ENCODE measurements at places on chromosomes 11 and 22.

DNA sequence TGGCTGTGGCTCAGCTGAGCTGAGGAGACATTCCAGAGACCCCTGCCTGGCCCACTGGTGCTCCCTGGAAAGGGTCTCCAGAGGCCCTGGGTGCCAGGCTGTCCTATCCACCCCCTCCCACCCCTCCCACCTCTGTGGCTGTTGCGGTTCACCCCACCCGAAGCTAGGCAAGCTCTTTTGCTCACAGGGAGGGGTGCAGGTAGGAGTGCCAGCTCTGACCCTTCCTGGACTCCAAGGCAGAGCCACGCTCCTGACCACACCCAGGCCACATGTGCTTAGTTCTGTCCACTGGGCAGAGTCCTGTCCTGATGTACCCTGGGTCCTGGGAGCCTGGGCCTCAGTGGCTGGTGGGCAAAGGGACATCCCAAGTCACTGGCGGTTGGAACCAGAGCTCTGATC, 16.4 kb downstream of the IL17REL start:
- DNase-seq, result no peak
- no peaks in the 10 kb centered on the region for H3K4me1 ChIP-seq
- H3K27ac ChIP-seq, result no peak overlapping the region
- no peaks in the 10 kb centered on the region for H3K27me3 ChIP-seq

GRCh38 chr22:50305393-50305922, 2.0 kb downstream of the PLXNB2 start:
- H3K36me3 ChIP-seq, result peaks cover 13% of the 10 kb centered on the region
- H3K4me3 ChIP-seq, result peak overlapping the region; percentile 96
- peaks cover 56% of the 10 kb centered on the region for H3K4me1 ChIP-seq
- H3K27ac ChIP-seq, result peak overlapping the region; percentile 78
- H3K27me3 ChIP-seq, result no peaks in the 10 kb centered on the region

DNA sequence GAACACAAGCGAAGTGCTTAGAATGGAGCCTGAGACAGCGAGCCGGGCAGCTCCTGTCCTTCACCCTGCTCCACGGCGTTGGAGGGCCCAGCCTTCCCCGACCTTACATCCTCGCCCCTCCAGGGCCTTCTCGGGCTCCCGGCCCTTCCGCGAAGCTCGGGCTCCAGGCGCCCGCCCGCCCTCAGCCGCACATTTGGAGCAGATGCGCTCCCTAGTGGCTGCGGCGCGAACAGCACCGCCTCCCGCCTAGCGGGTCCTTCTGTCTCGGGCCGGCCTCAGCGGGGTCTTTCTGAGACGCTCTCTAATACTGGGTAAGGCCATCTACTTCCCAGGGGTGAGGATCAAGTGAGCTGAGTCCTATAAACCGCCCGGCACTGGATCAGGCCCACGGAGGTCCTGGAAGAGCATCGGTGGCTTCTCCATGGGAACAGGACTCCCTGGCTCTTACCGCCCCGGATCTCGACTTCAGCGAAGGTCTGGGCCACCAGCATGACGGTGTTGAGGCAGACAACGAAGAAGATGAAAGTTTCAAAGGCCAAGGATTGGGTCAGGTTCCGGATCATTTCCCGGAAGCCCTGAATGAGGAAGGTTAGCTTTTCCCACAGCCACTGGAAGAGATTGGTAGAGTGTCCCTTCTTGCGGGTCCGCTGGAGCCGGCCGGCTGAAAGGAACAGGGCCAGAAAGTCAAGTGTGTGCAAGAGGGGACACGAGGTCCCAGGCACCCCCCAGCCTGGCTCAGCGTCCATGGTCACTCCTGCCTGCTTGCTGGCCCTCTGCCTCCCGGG, 3.7 kb downstream of the CATSPER1 start:
- peak; percentile 29 for DNase-seq
- no peak overlapping the region for H3K4me3 ChIP-seq
- H3K36me3 ChIP-seq, result no peaks in the 10 kb centered on the region
- peaks cover 5% of the 10 kb centered on the region for H3K4me1 ChIP-seq

- no peak for DNase-seq
- no peaks in the 10 kb centered on the region for H3K4me1 ChIP-seq
- H3K4me3 ChIP-seq, result no peak overlapping the region
- no peaks in the 10 kb centered on the region for H3K27me3 ChIP-seq
- peaks cover 17% of the 10 kb centered on the region for H3K36me3 ChIP-seq
These were observed 22.4 kb downstream of the TOM1 start for GRCh38 chr22:35322126-35322525.

DNA sequence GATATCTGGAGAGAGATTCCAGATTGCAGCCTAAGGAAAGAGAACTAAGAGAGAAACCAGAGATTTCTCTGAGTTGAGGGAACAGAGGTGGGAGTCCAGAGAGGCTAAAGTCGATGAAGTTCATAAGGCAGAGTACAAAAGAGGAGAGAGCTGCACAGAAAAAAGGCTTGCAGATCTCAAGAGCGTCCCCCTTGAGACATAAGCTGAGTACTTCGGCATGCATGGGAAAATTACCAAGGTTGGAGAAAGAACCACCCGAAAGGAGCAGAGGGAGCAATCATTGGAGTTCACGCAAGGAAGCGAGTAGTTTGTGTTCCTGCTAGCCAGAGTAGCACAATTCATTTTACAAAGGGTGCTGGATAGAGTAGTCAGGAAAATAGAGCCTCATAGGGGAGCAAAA, 293.5 kb downstream of the TMEM135 start:
- no peaks in the 10 kb centered on the region for H3K4me1 ChIP-seq
- DNase-seq, result no peak
- no peak overlapping the region for H3K4me3 ChIP-seq
- H3K27ac ChIP-seq, result no peak overlapping the region
- H3K36me3 ChIP-seq, result no peaks in the 10 kb centered on the region

- H3K4me1 ChIP-seq, result no peaks in the 10 kb centered on the region
- no peak for DNase-seq
- no peak overlapping the region for H3K27ac ChIP-seq
- H3K27me3 ChIP-seq, result no peaks in the 10 kb centered on the region
- no peaks in the 10 kb centered on the region for H3K36me3 ChIP-seq
These were observed 417.0 kb upstream of the NARS2 start for GRCh38 chr11:78991681-78992080.

- no peak for DNase-seq
- no peak overlapping the region for H3K27ac ChIP-seq
- peaks cover 2% of the 10 kb centered on the region for H3K27me3 ChIP-seq
- H3K4me3 ChIP-seq, result no peak overlapping the region
These were observed 28.5 kb upstream of the SMIM38 start for GRCh38 chr11:69127081-69127850.

DNA sequence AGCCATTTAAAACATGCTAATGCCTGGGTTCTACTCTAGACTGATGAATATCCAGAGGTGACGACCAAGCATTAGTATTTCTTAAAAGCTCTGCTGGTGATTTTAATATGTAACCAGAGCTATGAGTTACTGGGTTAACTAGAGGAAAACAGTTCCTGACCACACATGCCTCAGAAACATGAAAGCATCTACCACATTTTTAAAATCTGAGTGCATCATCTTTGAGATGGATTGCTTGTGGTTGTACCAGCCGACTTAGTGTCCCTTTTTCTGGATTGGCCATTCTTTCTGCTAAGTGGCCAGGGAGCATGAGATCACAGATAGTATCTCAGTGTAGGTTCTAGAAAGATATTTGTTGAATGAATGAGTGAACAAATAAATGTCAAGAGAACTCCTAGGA, 152.4 kb downstream of the NTM start:
- H3K36me3 ChIP-seq, result no peaks in the 10 kb centered on the region
- H3K27me3 ChIP-seq, result no peaks in the 10 kb centered on the region
- H3K27ac ChIP-seq, result no peak overlapping the region
- DNase-seq, result no peak
- no peaks in the 10 kb centered on the region for H3K4me1 ChIP-seq
- H3K4me3 ChIP-seq, result no peak overlapping the region

DNA sequence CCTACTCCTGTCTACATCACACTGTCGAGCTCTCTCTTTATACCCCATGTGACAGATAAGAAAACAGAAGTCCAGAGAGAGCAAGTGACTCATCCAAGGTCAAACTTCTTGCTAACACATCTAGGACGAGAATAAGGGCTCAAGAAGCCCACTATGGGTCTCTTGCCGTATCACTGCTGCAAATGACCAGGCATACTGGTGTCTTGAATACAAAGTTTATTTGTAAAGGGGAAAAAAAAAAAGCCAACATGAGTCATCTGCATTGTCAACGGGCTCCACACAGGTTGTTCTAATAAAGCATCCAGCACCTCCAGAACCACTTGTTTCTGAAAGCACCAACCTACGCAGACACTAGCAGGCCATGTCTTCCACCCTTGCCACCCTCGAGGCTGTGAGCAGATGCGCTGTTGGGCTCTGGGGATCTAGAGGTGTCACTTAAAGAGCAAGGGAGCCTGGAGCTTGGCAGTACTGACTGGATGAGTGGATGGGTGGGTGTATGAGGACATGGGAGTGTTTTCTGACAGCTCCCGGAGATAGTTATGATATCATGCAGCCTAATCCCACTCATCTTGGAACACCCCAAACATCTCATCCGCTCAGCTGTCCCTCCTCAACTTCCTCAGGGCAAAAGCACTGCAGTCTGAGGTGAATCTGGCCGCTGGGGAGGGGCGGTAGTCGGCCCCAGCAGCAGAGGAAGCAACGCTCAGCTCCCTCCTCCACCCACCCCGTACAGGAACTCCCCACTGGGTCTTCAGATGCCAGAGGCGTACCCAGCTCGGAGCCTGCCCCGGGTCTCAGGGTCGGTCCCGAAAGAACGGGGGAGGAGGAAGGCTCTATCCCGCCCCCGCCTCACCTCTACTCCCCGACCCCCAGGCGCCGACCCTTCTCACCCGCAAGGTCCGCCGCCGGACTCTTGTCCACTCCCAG, 1.0 kb downstream of the SMCO4 start:
- peaks cover 7% of the 10 kb centered on the region for H3K4me1 ChIP-seq
- peaks cover 3% of the 10 kb centered on the region for H3K27me3 ChIP-seq
- peak; percentile 44 for DNase-seq

DNA sequence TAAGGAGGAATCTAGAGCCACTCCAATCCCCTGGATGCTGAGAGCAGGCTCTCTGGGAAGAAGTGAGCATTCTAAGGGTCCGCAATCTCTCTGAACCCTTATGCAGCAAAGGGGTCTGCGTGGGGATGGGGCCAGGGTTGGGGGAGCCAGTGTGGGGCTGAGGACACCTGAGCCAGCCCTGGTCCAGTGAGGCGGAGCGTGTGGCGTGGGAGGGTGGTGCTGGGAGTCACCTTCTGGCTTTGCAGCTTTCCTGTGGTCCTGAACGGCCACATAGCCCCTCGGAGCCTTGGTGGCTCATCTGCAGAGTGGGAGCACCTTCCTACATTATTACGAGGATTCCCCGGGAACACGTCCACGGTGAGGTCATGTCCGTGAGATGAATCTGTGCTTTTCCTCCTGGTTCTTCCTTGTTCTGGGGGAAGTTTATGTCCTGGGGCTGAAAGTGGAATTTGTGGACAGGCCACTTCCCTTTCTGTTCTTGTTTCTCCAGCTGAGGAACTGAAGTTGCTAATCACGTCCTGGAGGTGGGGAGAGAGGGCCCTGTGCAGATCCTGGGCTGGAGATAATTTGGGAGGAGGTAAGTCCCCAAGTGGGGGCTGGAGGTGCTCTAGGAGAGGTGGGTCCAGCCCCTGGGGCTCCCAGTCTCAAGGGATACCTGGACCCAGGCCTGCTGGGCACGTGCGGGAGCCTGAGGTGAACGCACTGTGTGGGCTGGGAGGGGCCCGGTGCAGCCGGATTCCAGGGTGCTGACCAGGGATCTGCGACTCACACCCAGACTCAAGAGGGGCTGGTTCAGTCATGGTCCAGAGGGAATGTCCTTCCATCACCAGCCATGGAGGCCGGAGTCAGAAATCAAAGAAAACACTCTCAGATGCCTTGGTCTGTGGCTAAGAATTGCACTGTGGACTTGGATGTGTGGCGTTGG, 6.1 kb downstream of the MRGPRE start:
- no peak for DNase-seq
- H3K27ac ChIP-seq, result no peak overlapping the region
- peaks cover under 1% of the 10 kb centered on the region for H3K27me3 ChIP-seq
- no peak overlapping the region for H3K4me3 ChIP-seq
- no peaks in the 10 kb centered on the region for H3K4me1 ChIP-seq

DNA sequence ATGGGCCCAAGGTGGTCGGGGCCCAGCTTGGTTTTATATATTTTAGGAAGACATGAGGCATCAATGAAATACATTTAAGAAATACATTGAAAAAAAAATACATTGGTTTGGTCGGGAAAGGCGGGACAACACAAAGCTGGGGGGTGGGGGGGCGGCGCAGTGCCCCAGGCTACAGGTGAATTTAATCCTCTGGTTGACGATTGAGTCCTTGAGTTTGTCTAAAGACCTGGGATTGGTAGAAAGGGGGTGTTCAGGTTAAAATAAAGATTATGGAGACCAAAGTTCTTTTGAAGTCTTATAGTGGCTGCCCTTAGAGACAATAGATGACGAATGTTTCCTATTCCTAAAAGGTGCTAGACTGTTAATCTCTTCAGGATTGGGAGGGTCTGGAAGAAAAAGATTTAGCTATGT, 3.1 kb downstream of the IFITM1 start:
- H3K27ac ChIP-seq, result no peak overlapping the region
- no peak for DNase-seq
- peaks cover 10% of the 10 kb centered on the region for H3K4me1 ChIP-seq
